ENCODE measurements at places on chromosomes 1 and 21.

- DNase-seq = peak; percentile 59
Observed at GRCh38 chr1:84753516-84754385, 63.5 kb upstream of the SSX2IP start.

DNA sequence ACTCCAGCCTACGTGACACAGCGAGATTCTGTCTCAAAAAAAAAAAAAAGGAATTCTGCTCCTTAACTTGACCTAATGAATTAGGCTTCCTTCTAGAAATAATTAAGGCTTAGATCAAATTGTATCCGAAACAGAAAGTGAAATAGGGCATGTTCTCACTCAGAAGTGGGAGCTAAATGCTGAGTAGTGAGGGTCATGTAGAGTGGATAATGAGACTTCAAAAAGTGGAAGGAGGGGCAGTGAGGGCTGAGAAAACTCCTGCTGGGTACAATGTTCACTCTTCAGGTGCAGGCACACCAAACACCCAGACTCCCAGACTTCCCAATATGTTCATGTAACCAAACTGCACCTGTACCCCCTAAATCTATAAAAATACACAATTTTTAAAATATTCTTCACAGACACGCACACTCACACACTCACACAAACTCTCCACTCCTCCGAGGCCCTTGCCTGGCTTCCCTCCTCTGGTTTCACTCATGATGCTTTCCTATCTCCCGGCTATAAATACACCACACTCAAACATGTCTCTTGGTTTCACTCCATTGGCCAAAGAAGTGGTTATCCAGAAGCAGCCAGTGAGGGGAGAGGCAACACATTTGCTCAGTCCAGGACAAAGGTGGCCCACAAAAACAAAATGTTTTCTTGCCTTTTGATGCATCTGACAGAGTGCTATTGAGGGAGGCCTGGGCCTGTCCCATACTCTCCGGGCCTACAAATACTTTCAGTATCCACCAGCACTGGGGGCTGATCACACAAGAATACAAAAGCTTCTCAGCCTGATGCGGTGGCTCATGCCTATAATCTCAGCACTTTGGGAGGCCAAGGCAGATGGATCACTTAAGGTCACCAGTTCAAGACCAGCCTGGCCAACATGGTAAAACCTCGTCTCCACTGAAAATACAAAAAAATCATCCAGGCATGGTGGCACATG lies 249.2 kb downstream of the TOMM20 start:
- DNase-seq = no peak

DNA sequence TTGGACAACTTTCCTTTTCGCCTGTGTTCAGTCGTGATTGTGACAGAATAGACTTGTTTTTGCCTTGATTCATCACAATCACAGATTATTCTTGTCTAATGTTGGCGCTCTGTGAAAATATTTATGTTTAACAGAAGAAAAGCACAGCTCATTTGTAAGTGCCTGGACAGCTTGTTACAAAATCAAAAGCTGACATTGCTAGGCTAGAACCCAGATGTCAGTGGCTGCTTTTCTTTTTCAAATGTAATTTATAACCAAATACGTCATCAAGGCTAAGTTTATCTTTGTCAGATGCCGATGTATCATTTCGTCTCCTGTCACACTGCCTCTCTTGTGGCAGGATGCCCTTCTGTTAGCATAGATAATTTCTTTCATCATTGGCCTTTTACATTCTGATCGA lies 1227.3 kb downstream of the PLA2G4A start:
- no peak for DNase-seq

- DNase-seq = peak; percentile 50
Observed at GRCh38 chr1:214445831-214446614, 105.4 kb downstream of the PTPN14 start.

DNA sequence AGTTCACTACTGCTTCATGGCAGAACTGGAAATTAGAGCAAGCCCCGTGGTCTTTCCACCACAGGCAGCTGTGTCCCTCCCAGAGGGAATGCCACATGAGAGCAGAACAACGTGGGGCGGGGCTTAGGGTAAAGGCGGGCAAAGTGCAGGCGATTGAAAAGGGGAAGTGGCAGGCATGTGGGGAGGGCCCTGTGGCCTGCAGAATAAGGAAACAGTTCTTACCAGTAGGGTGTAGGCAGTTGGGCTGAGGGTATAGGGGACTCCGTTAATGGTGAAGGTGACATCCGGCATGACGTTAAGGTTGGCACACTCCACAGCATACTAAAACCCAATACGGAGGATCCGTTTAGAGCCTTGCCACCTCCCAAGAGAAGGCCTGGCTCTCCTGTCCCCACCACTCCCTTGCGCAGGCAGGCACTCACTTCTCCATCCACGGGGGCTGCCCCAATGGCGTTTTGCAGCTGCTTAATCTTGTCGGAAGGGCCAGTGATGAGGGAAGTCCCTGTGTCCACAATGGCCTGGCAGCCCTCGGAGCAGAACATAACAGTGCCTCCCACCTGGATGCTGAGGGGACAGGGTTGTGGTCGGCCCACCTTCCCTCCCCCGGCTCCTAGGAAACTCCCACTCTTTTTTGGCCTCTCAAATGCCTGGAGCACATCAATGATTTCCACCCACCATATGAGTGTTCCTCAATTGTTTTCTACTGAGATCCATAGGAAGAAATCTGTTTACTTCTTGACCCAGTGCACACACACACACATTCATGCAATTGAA lies 9.1 kb upstream of the RAB7B start:
- no peak for DNase-seq

GRCh38 chr1:17130138-17130635 lies 10.9 kb upstream of the PADI2 start:
- DNase-seq = no peak

DNA sequence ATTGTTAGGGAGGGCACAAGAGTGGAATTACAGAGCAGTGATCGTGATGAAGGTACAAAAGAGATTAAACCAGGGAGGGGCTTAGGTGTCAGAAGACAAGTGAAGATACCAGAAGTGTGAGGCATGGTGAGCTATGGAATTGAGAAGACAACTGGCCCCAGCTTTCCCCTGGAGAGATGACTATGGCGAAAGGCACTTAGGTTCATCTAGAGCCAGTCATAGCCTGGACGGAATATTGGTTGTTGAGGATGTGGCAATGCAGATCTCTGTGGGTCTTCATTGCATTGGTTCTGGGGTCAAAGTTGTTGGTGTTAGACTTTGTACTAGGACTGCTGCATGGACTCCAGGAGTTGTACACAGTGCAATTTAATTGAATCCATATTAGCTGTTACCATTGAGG lies 115.7 kb downstream of the FASLG start:
- DNase-seq = no peak

DNA sequence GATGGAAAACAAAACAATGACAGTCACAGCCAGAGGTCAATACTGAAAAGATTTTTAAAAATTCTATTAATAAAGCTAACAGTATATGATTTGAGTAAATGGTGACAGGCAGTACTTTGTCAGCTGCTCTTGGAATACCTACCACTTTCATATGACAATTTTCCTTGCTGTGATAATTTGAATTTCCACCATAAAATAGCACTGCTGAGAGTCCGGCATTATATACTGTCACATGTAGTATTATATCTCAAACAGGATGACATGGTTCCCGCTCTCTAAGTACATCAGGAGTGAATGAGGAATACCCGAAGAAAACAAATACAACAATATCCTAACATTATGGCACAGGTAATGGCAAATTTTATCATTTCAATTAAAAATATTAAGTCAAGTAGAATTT lies 146.8 kb upstream of the TMPRSS15 start:
- no peak for DNase-seq

- DNase-seq = no peak
Observed at GRCh38 chr21:28834335-28835238, 158.1 kb downstream of the LTN1 start.

- no peak for DNase-seq
Observed at GRCh38 chr1:59767119-59767518, 47.6 kb upstream of the HOOK1 start.

- DNase-seq = no peak
Observed at GRCh38 chr1:61058483-61059245, 23.7 kb upstream of the NFIA start.

- no peak for DNase-seq
Observed at GRCh38 chr1:182611787-182612186, 7.6 kb upstream of the RGS16 start.

DNA sequence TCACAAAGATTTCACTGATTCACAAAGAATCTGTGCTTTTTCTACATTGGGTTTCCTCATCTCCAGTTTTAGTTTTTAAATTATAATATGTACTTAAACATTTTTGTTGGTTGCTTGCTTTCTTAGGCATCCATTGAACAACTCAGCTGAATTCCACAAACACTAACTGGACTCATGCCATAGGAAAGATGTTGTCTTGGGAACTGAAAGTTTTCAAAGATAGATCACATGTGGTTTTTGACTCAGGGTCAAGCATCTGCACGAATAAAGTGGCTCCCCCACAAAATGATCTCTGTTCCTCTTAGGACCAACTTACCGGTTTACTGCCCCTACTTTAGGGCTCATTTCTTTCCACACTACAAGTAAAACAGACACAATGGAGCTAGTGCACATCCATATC lies 3.1 kb upstream of the KRTAP21-1 start:
- no peak for DNase-seq

DNA sequence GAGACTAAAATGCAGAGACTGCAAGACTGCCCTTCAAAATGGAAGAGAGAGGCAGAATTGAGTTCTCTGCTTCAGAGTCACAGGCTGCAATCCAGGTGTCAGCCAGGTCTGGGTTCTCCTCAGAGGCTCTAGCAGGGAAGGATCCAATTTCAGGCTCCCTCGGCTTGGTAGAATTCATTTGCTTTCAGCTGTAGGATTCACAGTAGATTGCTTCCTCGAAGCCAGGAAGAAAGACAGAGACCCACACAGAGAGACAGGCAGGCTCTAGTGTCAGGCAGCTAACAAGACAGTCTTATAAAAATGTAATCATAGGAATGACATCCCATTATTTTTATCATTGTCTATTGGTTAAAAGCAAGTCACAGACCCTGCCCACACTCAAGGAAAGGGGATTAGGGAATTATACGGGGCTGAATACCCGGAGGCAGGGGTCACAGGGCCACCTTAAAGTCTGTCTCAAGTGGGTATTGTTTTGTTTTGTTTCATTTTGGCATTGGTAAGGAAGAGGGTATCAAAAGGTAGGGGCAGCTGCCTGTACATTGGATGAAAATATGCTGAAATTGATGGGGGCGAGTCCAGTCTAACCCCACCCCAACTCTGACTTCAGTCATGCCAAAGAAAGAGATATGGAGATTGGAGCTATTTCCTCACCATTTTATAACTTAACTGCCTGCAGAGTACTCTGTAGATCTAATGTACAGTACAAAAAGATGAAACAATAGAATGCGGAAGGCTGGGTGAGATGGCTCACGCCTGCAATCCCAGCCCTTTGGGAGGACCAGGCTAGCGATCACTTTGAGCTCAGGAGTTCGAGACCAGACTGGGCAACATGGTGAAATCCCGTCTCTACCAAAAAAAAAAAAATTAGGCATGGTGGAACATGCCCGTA lies 9.5 kb upstream of the TBCE start:
- no peak for DNase-seq

DNA sequence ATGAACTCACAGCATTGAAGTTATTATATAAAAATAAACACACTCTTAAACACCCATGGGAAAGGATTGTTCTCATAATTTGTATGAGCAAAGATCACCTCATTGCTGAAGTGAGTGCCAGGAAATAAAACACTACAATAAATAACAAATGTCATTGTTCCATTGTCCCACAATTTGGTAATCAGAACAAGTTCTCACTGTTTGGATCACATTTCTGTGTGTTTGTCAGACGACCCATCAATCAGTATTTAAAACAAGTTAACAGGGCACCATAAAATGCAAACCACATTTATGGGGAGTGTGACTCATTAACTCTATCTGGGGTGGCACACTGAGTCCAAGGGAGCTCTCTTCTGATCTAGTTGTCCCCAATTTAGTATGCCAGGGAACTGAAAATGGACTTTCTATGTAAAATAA lies 124.5 kb downstream of the PTPRC start:
- DNase-seq = no peak

DNA sequence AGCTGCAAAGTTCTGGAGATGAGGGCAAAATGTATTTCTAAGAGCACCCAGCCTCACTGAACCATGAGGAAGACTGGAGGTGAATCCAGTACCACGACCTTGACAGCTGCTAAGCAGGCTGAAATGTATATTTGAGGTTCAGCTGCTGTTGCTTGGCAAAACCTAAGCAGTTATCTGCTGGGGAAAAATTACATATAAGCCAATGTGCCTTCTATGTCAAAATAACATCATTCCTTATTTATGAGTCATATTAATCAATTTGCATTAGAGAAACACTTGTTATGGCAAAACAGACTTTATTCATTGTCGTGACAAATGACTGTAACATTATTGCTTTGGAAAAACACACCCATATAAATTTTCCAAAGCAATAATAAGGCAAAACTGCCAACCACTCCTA lies 560.5 kb upstream of the NR5A2 start:
- no peak for DNase-seq

DNA sequence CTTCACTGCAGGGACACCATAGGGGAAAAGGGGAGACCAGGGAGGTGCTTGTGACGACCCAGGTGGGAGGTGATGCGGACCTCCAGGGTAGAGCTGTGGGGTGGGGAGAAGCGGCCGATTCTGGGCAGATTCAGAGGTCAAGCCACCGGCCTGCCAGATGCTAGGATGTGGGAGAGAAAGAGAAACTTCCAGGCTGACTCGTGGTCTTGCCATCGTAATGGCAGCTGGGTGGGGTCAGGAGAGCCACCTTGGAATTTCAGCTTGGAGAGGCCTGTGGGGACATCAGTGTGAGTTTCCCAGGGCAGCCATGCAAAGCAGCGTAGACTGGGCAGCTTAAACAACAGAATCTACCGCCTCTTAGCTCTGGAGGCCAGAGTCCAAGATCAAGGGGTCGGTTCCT lies 258.0 kb upstream of the VAMP3 start:
- DNase-seq = no peak

- no peak for DNase-seq
Observed at GRCh38 chr21:15301014-15301413, 236.2 kb upstream of the NRIP1 start.

DNA sequence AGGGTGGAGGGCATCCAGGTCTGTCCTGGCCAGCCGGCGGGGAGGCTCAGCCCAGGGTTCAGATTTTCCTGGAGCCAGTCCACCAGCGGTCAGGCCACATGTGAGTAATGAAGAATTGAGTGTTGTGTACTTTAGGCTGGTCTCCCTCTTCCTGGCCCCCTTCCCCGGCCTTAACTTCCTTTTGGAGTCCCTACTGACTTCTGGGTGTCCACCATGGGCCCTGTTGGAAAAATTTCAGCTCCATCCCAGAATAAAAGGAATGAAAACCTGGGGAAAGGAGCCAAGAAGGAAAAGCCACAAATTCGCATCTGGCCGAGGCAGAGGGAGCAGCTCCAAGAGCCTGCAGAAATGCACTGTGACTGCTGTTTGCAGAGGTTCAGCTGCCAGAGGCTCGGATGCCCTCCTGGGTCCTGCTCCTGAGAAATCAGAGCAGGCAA lies 35.5 kb upstream of the HHAT start:
- DNase-seq = no peak

- no peak for DNase-seq
Observed at GRCh38 chr1:51240084-51240483, 4.0 kb downstream of the RNF11 start.

DNA sequence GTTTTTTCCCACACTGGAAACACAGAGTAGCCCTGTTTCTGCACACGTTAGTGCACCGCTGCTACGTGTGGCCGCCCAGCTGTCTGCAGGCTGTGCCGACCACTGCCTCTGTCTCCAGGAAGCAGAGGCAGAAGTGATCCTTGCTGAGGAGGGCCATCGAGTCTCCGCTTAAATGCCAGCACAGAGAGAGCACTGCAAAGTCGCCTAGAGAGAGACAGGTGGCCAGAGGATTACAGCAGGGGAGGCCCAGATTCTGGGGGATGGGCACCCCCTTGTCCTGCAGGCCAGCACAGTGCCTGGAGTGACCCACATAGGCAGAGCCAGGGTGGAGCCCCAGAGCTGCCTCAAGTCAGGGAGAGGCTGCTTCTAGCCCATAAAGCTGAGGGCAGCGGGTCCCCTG lies 6.1 kb downstream of the TPRG1L start:
- DNase-seq = no peak
